ENCODE measurements at places on chromosomes 6 and 20.

GRCh38 chr20:4066551-4066950 is 51.2 kb upstream of the RNF24 start:
- DNase-seq = no peak

GRCh38 chr6:47788498-47788884 is 6.7 kb downstream of the OPN5 start:
- no peak for DNase-seq

DNA sequence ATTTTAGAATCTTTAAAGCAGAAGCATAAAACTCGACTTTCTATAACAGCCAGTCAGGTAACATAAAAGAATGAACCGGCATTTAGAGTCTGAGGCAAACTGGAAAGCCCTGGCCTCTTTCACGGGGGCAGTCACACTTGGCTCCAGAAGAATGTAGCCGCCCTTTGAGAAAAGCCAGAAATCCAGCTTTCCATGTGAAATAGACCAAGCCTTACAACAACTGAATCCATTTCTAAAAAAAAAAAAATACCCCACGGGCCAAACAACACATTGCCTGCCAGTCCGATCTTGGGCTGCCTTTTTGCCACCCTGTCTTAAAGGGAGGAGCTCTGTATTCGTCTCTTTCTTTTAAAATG is 252.9 kb upstream of the TAB2 start:
- DNase-seq = no peak

- no peak for DNase-seq
These were observed 186.7 kb downstream of the RPS12 start for GRCh38 chr6:133001040-133001565.

GRCh38 chr6:113732384-113732966 is 124.7 kb upstream of the MARCKS start:
- DNase-seq = no peak

- no peak for DNase-seq
These were observed 29.5 kb downstream of the TRMT11 start for GRCh38 chr6:126015863-126016262.

DNA sequence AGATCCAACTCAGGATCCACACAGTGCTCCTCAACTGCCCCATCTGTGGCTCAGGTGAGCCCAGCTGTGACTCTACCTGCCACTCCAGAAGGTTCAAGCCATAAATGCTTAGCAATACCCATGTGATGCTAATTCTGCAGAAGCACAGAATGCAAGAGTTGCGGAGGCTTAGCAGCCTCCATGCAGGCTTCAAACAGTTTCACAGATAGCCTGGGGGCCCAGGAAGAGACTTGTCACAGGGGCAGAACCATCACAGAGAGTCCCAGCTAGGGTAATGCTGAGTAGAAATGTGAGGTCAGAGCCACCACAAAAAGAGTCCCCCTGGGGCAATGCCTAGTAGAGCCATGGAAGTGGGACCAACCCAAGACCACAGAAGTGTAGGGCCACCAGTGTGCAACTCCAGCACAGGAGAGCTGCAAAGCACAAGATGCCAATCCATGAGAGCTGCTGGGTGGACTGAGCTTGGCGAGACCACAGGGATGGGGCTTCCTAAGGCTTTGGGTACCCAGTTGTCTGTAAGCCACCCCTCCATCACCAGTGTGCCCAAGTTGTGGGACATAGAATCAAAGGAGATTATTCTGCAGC is 283.9 kb downstream of the UBE3D start:
- no peak for DNase-seq

DNA sequence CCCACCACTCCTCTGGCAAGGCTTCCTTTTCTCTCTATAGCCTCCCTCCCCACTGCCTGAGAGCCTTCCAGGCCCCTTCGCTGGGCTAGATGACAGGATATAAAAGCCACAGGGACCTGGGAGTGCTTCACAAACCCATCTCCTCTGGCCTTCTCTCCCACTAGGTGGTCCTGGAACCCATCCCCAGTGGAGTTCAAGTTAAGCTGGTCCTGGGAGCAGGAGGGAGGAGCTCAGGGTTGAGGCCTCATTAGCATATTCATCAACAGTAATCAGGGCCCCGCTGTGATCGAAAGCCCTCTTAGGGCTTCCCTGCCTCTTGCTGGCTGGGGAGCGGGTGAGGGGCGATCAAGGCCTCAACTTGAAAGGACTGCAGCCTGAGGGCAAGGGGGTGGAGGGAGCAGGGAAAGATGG is 9.1 kb downstream of the EBF4 start:
- DNase-seq = no peak

All from T-helper 2 cell (primary cell).